Smooth muscle cell of the pulmonary artery (primary cell): ENCODE measurements at places on chromosomes 7 and 10. TPM values are rescaled to one million over a fixed set of nuclear protein-coding genes. Genes with fewer than 3 reads are reported as not detected.

Gene TMEM213
- total RNA-seq = not detected in 2 replicates

Gene HSPA14
- total RNA-seq = 7.2 and 8.3 TPM in 2 replicates

Gene DPCD
- total RNA-seq = 28.9 and 30.9 TPM in 2 replicates

Gene CEP55
- 5.5 and 12.3 TPM in 2 replicates for total RNA-seq

Gene MRPS16
- 43.9 and 50.1 TPM in 2 replicates for total RNA-seq

Gene TSPAN33
- 0.26 and 0.53 TPM in 2 replicates for total RNA-seq

Gene SH2D4B
- 0.07 TPM in 1 of 2 replicates, not detected in the other for total RNA-seq

Gene NPC1L1
- total RNA-seq = 0.07 and 0.13 TPM in 2 replicates

Gene CDCA7L
- 18.6 and 20.3 TPM in 2 replicates for total RNA-seq

Gene UNCX
- total RNA-seq = not detected in 2 replicates

Gene CDK5
- total RNA-seq = 17.9 and 18.8 TPM in 2 replicates
